ENCODE measurements at places on chromosomes 16 and 17.
A peak's percentile ranks its signal among the peaks of the same experiment; 100 is the strongest.

GRCh38 chr16:28880589-28880915 lies 2.3 kb downstream of the ATP2A1 start:
- DNase-seq = no peak

DNA sequence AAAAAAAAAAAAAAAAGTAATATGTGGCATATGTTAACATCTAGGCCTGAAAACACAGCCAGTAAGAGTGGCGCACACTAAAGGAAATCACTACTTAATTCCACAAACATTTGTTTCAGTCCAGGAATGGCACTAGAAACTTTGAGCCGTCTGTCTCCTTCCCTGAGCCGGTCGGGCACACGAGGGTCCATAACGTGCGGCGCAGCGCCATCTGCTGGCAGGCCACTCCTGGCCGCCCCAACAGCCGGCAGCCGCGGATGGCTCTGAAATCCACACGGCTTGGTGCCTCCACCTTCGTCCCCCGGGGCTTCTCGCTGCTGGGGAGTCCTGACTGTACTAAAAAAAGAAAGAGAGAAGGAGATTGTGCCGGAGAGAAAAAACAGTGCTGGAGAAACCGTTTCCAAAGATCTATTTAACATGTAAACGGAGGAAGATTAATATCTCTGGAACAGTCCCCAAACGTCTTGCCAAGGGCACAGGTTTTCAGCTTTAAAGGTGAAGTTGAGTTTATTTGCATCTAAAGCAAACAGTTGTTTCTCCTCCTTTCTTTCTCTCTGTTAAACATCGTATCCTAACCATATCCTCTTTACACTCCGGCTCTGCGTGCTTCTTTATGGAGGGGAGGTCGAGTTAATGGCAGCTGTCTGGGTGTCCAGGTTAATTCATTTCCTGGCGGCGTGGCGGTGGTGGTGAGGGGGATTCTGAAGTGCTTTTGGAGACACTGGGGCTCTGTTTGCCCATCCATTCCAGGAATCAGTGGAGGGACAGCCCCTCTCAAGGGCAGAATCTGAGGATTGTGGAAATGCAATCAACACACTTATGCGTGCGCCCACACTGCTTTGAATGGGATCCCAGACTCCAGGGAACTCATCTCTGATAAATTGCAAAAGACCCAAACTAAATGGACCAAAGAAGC lies 611.3 kb upstream of the SALL1 start:
- DNase-seq = peak; percentile 40

- DNase-seq = no peak
Observed at GRCh38 chr16:77899416-77899815, 111.1 kb downstream of the VAT1L start.

DNA sequence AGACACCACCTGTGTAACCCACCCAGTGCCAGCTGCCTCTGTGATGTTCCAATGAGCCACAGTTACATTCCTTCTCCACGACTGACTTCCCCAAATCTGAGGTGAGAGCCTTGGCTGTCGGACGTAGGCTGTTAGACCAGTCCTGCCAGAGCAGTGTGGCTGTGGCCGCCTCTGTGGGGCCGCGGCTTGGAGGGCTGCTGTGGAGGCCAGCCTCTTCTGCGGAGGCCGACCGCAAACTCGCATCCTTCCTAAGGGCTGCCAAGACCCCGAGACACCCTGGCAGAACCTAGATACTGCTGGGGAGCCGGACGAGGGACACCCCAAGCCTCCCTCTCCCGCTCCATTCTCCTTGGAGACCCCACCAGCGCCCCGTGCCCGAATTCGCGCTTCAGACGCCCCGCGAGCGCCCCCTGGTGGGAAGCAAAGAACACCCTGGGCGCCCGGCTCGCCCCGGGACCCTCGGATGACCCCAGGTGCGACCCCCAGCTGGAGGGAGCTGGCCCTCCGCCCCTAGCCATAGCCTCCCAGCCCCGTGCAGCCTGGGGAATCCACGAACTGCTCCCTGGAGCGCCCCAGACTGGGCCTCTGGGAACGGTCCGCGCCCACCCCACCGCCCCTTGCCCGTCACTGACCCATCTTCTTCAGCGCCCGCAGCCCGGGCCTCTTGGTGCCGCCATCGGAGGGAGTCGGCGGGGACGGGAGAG lies 547 bp downstream of the PLCD3 start:
- no peak for DNase-seq

- DNase-seq = no peak
Observed at GRCh38 chr16:73277071-73277470, 229.1 kb upstream of the ZFHX3 start.

DNA sequence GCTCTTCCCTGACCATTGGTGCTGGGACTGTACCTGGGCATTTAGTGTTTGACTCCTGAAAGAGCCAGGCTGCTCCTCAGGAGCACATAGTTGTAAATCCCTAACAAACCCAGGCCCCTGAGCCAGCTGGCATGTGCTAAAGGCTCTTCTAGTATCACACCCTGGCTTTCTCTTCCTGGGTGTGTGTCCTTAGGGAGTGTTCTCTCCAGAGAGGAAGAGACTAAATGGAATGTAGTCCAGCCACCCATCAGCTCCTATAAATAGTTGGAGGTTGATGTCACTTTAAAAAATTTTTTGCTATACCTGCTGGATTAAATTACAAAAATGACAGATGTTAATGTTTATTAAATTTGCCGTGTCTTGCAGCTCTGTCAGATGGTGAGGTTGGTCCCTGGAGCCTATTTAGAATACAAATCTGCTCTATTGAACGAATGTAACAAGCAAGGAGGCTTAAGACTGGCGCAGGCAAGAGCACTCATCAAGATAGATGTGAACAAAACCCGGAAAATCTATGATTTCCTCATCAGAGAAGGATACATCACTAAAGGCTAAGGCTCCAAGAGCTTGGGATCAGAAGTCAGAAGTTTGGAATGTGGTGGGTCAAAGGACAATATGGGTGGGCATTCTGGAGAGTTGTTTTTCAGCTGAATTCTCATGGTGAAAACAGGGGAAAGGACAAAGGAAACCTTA lies 13.1 kb upstream of the DUSP14 start:
- DNase-seq = no peak

GRCh38 chr17:44110823-44111633 lies 12.4 kb downstream of the HDAC5 start:
- peak; percentile 94 for DNase-seq

GRCh38 chr17:39774047-39774446 lies 36.3 kb downstream of the GRB7 start:
- DNase-seq = no peak

- no peak for DNase-seq
Observed at GRCh38 chr17:68319410-68320162, 28.3 kb downstream of the ARSG start.

GRCh38 chr17:78092794-78093324 lies 35.7 kb downstream of the TMC6 start:
- DNase-seq = no peak

DNA sequence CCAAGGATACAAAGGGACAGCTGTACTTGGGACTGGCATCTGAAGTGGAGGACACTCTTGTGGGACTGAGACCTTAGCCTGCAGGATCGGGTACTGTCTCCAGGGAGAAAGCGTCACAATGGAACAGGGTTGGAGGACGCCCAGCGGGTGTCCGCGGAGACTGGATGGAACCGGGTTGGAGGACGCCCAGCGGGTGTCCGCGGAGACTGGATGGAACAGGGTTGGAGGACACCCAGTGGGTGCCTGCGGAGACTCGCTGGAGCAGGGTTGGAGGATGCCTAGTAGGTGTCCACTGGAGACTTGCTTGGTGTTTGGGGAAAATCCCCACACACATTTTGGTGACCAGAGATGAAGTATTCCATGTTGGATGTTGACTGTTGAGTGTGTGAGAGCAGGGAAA lies at the start of gene MYADML2:
MYADML2 (minus strand) TSS at position 45 of the 400 bp plus-strand sequence. CDS start 5,492 bp downstream, outside the sequence.
- DNase-seq = no peak

GRCh38 chr17:56319531-56319930 lies 166.3 kb downstream of the ANKFN1 start:
- DNase-seq = peak; percentile 26

Measured in SHP77 treated with DMSO at 0.1 percent for 48 hours (cell line).